Placental epithelial cell (primary cell): ENCODE measurements at places on chromosomes 3 and 15. TPM values are rescaled to one million over a fixed set of nuclear protein-coding genes. Genes with fewer than 3 reads are reported as not detected.

Gene ANO10
- 34.5 and 42.2 TPM in 2 replicates for total RNA-seq

Gene ALG1L2
- 0.65 and 0.79 TPM in 2 replicates for total RNA-seq

Gene ZNF662
- total RNA-seq = 17.1 and 19.6 TPM in 2 replicates

Gene U2SURP
- total RNA-seq = 53.8 and 62.1 TPM in 2 replicates

Gene CACNA2D3
- 13.8 and 16.5 TPM in 2 replicates for total RNA-seq

Gene LDHAL6B
- total RNA-seq = not detected in 2 replicates

Gene OR4F15
- not detected in 2 replicates for total RNA-seq

Gene CSTA
- total RNA-seq = 0.22 and 0.39 TPM in 2 replicates

Gene SLC7A14
- total RNA-seq = under 0.01 TPM in 1 of 2 replicates, not detected in the other

Gene CYP1A2
- not detected in 2 replicates for total RNA-seq

Gene KLHL40
- total RNA-seq = not detected in 2 replicates

Gene SUSD5
- 0.43 and 1.2 TPM in 2 replicates for total RNA-seq

Gene CCNB2
- total RNA-seq = 11.4 and 26.9 TPM in 2 replicates

Gene MELTF
- total RNA-seq = 67.6 and 74.6 TPM in 2 replicates

Gene FBLN2
- total RNA-seq = 34.8 and 187 TPM in 2 replicates

Gene WHAMM
- 5.0 and 5.5 TPM in 2 replicates for total RNA-seq

Gene CPB1
- not detected in 2 replicates for total RNA-seq

Gene CKMT1A
- 1.6 and 2.3 TPM in 2 replicates for total RNA-seq

Gene ALDH1A3
- 12.7 and 73.0 TPM in 2 replicates for total RNA-seq

Gene CAND2
- 2.0 and 10.7 TPM in 2 replicates for total RNA-seq

Gene NR1I2
- total RNA-seq = not detected in 2 replicates

Gene ITIH1
- not detected in 2 replicates for total RNA-seq
